Occipital lobe (tissue), 3 donors: ENCODE measurements at places on chromosomes 2 and 18.

DNA sequence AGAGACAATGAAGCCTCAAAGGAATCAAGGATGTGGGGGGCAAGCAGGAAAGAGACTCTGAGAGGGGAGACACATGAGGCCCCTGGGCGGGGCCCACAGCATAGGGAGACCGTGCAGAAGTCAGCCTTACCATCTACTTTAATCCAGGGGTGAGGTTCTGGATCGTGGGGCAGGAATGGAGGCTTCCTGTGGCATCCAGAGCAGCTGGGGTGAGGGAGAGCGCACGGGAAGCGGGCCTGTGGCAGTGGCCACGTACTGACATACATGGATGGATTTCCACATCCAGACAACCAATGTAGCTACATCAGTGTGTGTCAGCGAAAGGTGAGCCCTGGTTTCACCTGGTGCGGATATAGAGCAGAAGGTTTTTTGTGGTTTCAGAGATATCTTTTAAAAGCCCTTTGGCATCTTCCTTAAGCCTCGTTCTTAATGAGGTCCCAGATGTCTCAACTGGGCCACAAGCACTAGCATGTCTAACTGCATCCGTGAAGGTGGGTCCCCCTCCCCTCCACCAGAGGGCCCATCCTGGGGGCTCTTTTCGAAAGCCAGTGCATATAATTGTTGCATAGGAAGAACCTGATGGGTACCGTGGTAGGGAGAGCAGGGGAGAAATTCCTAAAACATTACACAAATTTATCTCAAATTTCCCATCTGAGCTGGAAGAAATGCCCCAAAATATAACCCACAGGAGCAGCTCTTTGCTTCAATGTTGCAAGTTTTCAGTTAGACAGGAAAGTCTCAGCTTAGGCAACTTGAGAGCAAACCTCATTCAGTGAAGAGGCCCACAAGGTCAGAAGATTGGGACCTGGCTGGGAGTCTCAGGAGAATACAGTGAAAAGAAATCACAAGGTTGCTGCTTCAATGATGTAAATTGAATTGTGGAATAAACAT, 90.9 kb downstream of the SP3 start:
- no peak for DNase-seq

DNA sequence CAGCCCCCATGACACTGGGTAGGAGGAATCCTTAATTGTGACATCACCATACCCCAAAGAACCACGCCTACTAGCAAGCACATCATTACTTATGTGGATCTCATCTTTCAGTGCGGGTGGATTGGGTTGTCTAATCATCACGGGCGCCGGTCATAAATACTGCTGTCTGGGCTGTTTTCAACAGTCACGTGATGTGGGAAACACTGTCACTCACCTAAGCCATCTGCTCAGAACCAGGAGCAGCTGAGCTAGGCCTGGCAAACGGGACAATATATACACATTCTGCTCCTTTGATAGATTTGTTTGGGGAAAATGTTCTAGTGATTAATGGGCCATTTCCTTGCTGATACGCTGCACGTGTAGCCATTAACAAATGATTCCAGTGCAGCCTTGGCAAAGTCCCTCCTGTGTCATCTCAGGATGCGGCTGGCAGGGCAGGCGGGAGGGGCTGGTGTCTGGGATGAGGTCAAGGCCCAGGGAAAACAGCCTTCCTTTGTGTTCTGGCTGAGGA, 145.9 kb upstream of the COPS8 start:
- no peak for DNase-seq

- no peak for DNase-seq
Observed at GRCh38 chr2:157627594-157628476, 829 bp downstream of the ACVR1C start.

DNA sequence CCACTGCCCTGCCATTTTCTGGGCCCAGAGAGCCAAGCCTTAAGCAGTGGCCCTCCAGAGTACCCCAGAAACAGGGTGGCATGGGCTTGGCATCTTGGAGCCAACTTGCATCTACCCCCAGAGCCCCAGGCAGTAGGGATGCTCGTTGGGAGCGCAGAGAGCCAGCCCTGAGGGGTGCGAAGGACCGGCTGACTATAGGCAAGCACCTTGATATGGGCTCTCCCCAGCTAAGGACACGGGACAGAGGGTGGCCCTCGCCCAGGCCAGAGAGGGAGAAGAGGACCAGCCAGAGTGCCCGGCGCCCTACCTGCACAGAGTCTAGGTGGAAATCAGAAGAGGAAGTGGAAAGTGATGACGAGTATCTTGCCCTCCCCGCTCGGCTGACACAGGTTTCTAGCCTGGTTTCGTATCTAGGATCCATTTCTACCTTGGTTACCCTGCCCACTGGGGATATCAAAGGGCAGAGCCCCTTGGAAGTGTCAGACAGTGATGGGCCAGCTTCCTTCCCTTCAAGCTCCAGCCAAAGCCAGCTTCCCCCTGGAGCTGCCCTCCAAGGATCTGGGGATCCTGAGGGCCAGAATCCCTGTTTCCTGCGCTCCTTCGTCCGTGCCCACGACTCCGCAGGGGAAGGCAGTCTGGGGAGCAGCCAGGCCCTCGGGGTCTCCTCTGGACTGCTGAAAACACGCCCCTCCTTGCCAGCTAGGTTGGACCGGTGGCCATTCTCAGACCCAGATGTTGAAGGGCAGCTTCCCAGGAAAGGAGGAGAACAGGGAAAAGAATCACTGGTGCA, 16.2 kb downstream of the CEP68 start:
- no peak for DNase-seq

- DNase-seq: no peak
Observed at GRCh38 chr2:202700075-202700901, 65.5 kb downstream of the FAM117B start.

GRCh38 chr2:178998539-178998938, 51.4 kb downstream of the CCDC141 start:
- no peak for DNase-seq
